ENCODE measurements at places on chromosomes 7 and 10.
A peak's percentile ranks its signal among the peaks of the same experiment; 100 is the strongest.

GRCh38 chr10:86779220-86780017 is 23.0 kb downstream of the BMPR1A start:
- DNase-seq: no peak

DNA sequence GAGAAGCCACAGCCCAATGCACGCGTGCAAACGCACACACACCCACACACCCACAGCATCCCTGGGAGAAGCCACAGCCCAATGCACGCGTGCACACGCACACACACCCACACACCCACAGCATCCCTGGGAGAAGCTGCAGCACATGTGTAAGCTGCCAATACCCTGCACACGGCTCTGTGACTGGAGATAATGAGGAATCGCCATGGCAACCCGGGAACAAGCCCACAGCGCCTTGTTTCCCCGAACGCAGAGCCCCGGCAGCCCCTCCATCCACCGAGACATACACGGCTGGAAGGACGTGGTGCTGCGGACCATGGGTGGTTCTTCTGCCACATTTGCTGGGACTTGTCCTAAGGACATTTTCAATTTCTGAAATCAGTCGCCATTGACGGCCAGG is 221.3 kb downstream of the PTPRN2 start:
- no peak for DNase-seq

DNA sequence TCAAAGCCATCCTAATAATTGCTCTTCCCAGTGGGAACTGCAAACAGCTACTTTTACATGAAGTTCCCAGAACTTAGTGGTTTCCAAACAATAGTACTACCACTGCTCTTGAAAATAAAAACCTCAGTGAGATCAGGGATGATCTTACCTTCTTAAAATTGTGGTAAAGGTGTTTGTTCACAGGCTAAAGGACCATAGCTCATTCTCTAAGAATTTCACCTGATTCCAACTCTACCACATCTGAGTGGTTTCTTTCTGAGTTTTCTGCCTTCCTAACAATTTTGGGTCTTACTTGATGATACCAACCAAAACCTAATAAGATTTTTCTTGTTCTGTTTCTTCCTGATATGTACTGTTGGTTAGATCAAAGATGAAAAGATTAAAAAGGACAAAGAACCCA is 45.6 kb upstream of the AGBL3 start:
- no peak for DNase-seq

- no peak for DNase-seq
These were observed 54.3 kb downstream of the IQUB start for GRCh38 chr7:123480107-123480506.

- DNase-seq: peak; percentile 71
These were observed at the start of gene AKR1C3 for GRCh38 chr10:5094265-5095205. AKR1C3 (plus strand) TSS chr10:5094414; CDS start chr10:5094445, 31 bp downstream.

All from RKO (cell line).